GM04504 (cell line): ENCODE measurements at places on chromosomes 1 and 21.

- DNase-seq = no peak
Observed at GRCh38 chr1:157278383-157279137, 140.4 kb upstream of the ETV3 start.

GRCh38 chr1:67696708-67697107 lies 11.7 kb downstream of the GADD45A start:
- no peak for DNase-seq

GRCh38 chr1:91672601-91673161 lies 172.0 kb downstream of the CDC7 start:
- no peak for DNase-seq

DNA sequence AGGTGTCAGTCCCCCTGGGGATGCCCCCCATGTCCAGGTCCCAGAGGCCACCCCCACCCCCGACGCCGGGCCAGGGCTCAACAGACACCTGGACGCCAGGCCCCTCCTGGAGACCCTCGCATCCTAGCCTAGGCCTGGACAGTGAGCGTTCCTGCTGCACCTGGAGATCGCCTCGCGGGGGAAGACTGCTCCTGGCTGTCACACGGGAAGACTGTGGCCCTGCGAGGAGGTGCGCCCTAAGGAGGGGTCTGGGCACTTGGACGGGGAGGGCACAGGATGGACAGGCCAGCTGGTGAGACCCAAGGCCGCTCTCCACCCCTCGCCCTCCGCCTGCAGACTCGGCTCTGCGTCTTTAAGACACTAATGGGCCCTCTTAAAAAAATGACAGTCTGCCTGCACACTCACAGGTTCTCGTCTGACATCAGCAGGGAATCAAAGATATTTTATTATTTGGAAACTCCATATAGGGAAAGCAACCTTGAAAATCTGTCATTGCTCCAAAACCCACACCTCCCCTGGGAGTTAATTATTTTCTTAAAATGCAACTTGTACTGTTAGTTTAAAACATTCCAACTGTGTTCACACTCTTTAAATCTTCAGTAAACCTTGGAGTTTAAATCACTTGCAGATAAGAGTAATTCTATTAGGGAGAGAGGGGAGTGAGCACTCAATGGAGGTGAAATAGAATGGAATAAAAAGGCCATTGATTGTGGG lies 45.6 kb upstream of the ACTRT2 start:
- DNase-seq = no peak

GRCh38 chr1:54324251-54325140 lies 81.7 kb downstream of the SSBP3 start:
- DNase-seq = no peak

DNA sequence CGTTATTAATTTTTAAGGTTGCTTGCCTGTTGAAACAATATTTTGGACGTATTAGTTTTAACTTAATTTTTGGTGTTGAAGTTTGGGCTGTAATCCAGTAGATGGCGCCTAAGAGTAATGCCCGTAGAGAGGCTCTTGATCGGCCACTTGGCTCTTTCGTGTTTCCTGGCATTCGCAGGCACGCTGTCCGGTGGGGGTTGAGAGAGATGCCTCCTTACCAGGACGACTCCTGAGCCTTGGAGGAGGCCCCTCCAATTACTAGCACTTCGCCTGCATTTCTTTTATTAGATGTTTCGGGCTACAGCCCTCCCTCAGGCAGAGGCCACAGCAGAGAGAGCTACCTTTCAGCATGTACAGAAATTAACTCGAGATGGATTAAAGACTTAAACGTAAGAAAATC lies 12.0 kb downstream of the OR2M4 start:
- no peak for DNase-seq
